ENCODE measurements at places on chromosomes 7 and 10. TPM values are rescaled to one million over a fixed set of nuclear protein-coding genes. Genes with fewer than 3 reads are reported as not detected.

ARL3 gene
- 17.1 TPM for total RNA-seq

NANOS1 gene
- total RNA-seq: 7.8 TPM

OPALIN gene
- not detected for total RNA-seq

DNA sequence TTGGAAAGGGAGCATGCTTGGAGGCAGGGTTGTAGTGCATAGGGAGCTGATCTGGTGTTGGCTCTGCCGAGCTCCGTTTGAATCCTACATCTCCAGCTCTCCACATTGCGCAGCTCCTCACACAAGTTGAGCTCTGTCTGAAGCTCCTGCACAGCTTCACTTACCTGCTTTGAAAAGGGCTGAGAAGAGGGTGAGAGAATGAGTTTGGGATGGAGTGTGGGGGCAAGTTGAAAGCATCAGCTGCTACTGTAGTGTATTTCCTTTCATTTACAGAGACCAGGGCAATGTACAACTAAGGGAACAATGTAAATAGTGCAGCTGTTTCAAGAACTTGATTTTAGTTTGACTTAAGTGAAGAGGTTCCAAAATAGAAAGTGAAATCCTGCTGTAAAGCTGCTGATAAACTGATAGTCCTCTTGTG lies 88.5 kb downstream of the VTI1A start:
- no peak for DNase-seq

GRCh38 chr7:69840248-69840647 lies 242.0 kb downstream of the AUTS2 start:
- no peak for DNase-seq

DNA sequence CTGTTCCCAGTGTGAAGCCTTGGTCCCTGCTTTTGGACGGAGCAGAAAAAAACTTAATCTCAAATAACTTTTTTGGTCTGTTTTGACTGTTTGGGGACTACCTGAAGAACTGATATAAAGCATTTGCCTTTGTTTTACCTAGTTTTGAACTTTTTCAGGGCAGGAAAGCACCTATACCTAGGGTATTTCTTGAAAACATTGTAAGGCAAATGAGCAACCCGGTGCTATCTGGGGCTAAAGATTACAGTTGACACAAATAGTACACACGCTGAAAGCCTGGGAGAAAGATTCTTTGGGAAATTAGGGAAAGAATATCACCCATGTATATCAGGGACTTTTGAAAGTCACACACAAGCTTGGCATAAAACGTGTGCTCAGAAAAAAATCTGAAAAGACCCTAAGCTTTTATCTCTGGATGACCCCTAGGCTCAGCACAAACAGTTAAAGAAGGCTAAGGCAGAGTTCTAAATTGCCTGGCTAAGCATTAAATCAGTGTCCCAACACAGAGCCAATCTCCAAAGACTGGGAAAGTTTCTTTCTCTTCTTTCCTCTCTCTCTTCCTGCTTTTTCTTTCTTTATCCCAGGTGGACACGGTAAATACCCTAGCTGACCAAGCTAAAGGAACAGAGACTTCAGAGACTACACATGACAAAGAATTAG lies 389.8 kb downstream of the SH2D4B start:
- DNase-seq: no peak

- DNase-seq: no peak
Measured at GRCh38 chr10:33509231-33509831, 174.9 kb upstream of the NRP1 start.

DNA sequence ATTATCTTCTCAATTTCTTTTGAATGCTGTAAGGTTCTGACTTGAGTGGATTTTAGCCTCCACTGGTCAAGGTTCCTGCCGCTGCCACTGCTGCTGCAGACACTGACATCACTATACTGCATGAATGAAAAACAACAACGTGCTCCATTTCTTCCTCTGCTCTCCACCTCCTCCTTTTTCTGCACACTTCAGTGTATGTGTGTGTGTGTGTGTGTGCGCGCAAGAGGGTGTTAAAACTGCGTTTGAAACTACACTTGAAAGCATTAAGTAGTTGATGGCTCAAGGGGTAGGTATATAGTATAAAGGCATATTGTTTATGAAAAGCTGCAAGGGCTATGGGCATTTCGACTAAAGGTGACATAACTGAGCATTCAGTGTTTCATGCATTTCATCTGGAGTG lies 3.5 kb downstream of the GLCCI1 start:
- peak; percentile 38 for DNase-seq

DNA sequence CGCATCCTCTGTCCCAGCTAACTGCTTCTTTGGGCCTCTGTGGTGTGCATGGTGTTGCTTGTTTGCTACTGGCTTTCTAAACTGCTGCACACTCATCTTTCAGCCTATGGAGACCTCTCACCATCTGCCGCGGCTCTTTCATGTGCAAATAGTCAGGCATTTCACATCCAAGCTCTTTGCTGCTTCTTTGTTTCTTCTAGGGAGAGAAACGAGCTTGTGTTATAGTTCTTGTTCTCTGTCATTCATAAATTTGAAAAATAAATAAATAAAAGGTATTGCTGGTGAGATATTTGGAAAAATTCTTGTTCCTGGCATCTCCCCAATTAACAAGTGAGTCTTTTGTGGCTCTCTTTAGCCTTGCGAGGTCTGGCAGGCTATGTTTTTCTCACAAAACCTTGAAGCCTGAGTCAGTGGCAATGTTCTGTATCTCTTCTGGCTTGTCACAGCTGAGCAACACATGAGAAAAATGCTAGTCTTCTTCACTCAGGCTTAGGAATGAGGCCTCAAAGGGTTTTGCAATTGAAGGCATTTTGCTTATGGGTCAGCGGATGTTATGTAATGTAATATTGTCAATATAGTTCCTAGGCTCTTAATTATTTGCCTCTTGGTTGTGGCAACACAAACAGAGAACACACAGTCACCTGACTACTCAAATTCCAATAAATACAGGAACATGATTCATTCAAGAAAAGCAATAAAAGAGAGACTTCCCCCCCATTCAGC lies 274.0 kb downstream of the FRMD4A start:
- no peak for DNase-seq

Data from cerebellum (tissue), 4 donors.